NCI-H187 treated with DMSO at 0.1 percent for 48 hours (cell line): ENCODE measurements at places on chromosomes 12 and 14.

DNA sequence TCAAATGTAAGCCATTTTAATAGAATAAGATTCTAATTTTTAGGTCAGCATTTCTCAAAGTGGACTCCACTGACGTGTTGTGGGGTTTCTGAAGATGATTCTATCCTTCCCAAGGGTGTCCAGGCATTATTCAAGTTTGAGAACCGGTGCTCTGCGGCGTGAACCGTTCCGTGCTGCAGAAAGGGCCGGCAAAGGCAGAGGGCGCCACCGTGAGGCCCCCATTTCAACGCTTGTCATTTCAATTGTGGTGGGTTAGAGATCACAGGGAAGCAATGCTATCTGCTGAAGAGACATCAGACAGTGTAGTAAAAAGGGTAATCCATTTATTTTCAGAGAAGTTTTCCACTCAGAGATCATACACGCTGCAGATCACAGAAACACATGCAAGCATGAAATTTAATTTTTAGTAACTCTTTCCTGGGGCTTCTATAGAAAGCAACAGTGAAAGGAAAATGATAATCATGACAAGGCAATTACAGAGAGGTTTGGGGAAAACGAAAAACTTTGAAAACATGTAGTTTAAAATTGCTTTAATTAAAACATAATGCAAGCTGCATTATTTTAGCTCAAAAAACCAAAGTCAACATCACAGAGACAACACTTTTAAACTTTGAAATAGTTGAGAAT is 201.7 kb downstream of the EXOC5 start:
- no peak for DNase-seq

DNA sequence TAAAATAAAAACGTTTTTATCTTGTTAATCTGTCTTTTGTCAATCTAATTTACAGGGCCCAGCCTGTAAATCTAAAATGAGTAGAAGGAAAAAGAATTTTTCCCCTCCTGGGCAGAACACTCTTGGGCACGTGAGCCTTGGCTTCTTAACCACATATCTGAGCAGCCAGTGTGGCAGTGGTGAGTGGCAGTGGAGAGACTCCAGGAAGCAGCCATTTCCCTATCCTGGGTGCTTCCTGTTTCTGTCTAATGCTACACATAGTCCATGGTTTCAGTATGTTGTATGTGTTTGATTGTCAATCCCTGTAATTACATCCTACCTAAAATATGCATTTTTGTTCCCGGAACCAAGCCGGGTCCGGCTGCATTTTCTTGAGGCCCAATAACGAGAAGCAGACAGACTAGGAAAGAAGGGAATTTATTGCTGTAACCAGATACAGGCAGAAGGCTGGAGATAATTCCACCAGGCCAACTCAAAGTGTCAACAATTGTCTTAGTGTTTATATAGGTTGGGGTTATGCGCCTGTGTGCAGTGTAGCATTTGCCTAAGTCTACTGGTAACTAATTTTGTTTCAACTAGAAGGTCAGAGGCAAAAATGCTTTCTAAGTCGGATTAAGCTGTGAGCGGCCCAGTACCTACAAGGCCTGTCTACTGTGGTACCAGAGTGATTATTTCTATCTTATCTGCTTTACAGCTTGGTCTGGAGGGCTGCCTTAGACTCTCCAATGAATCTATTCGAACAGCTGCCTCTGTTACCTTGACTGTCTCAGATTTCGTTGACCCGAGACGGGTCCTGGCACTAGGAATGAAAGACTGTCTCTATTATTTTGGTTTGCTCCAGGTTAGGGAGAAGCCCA is 82.4 kb upstream of the RESF1 start:
- DNase-seq = no peak

DNA sequence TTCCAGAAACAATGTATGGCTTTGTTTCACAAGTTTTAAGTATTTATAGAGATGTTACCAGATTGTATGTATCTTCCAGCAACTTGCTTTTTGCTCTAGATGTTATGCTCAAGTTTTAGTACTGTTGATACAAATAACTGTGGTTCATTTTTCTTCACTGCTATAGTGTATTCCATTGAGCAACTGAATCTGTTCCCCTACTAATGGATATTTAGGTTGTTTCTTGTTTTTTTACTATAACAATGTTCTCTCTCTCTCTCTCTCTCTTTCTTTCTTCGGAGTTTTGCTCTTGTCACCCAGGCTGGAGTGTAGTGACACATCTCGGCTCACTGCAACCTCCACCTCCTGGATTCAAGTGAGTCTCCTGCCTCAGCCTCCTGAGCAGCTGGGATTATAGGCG is 16.6 kb downstream of the HCAR2 start:
- no peak for DNase-seq

GRCh38 chr12:69392179-69392928 is 32.8 kb downstream of the YEATS4 start:
- DNase-seq = no peak

- no peak for DNase-seq
Measured at GRCh38 chr12:71299541-71300376, 139.8 kb upstream of the LGR5 start.

GRCh38 chr14:99724196-99724891 is 40.2 kb downstream of the CYP46A1 start:
- DNase-seq = no peak

- no peak for DNase-seq
Measured at GRCh38 chr12:105445649-105446048, 115.2 kb downstream of the C12orf75 start.

DNA sequence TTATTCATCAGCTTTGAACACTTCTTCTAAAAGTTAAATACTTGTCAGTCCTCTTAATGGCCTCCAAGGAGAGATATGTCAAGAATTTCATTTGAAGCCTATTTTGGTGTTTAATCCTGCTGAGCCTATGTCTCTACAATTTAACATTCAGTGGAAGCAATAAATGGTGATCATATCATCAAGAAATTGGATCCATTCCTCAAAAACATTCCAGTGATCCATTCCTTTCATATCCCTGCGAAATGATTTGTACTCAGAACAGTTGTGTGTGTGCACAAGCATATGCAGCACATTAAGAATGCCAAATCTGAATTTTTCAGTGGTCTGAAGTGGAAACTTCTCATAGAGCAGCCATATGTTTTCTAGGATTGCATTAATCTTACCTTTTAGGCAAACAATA is 373.7 kb upstream of the SYT1 start:
- DNase-seq = no peak

DNA sequence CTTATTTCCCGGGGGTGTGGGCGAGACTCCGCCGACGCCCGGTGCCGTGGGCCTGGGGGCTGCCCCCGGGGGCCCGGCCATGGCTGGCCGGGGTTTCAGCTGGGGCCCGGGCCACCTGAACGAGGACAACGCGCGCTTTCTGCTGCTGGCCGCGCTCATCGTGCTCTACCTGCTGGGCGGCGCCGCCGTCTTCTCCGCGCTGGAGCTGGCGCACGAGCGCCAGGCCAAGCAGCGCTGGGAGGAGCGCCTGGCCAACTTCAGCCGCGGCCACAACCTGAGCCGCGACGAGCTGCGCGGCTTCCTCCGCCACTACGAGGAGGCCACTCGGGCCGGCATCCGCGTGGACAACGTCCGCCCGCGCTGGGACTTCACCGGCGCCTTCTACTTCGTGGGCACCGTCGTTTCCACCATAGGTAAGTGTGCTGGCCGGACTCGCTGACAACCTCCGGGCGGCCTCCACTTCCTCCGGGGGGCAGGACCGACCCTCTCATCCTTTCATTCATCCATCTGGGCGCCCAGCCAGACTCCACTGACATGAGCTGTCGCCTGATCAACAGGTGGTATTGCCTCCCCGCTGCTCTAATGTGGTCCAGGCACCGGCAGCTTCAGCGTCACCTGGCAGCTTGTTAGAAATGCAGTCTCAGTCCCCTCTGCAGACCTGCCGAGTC is 467 bp downstream of the KCNK13 start:
- DNase-seq = no peak

GRCh38 chr12:4289231-4289878 is 15.8 kb downstream of the CCND2 start:
- no peak for DNase-seq

- no peak for DNase-seq
Measured at GRCh38 chr12:6364044-6364374, 11.4 kb downstream of the SCNN1A start.

GRCh38 chr12:131192951-131193350 is 239.2 kb downstream of the ADGRD1 start:
- DNase-seq = no peak

DNA sequence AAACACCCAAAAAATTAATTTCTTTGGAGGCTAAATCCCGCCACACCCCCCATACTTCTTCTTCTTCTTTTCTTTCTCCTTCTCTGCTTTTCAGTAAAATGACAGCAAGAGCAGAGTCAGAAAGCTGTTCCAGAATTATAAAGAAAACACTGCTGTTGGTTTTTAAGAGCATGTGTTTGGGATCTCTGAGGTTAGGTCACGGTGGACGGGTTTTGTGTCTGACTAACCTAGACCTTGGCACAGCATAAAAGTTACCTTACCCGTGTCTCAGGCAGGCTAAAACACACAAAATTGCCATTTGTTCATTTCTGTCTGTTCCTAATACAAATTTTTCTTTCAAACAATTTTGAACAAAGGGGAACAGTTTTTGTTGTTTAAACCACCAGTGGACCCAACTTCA is 540.8 kb downstream of the NRXN3 start:
- DNase-seq = no peak

DNA sequence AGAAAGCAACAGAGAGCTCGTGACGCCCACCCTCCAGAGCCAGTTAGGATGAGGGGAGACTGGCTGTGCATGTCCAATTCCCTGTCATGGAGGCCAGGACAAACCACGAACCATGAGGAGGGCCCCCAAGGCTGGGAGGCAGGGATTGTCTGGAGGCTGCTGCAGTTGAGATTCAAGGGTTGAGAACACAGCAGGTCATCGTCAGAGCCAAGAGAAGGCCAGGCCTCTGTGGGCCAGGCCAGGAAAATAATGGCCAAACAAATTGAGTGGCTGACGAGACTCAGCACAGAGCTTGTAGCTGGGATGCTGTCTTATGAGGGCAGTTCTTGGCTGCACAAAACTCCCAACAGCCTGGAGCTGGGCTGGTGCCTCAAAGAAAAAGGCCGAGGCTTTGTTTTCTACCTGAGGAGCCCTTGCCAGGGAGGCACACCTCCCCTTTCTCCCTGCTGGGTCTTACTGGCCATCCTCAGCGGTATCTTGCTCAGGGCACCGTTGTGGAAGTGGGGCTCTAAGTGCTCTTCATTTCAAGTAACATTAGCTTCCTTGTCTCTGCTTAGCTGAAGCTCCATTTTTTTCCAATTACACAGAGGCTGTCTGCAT is 665.9 kb downstream of the BCL11B start:
- no peak for DNase-seq

GRCh38 chr12:28776220-28776619 is 372.9 kb upstream of the FAR2 start:
- DNase-seq = no peak

DNA sequence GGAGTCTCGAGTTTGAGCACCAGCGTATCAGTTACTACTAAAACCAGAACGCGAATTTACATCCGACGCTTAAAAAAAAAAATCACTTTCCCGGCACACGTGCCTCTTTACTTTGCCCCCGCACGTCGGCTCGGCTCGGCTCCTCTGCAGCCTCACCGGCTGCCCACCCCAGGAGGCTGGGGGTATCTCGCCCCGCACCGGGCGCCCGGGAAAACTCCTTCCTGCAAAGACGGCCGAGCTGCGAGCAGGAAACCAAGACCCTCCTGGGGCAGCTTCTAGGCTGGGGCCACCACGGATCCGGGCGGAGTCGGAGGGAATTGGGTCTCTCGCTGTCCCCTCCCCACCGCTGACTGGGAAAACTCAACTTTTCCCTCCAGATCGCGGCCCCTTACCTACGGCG is 610 bp downstream of the VSIG10 start:
- no peak for DNase-seq

DNA sequence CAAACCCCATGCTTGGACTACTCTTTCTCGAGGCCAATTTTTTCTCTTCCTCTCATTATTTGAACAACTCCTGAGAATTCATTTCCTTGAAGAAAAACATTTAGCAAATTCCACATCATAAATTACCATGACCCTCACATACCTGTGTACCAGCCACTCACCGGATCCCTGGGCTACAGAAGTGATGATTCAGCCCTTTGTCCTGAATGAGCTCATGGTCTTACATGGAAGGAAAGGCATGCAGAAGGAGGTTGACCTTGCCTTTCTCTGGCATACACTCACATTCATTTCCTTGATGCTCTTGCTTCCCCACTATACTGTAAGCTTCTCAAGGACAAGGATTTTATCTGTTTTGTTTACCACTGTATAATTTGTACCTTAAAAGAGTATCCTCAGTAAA is 191.5 kb downstream of the SLC5A8 start:
- DNase-seq = no peak

DNA sequence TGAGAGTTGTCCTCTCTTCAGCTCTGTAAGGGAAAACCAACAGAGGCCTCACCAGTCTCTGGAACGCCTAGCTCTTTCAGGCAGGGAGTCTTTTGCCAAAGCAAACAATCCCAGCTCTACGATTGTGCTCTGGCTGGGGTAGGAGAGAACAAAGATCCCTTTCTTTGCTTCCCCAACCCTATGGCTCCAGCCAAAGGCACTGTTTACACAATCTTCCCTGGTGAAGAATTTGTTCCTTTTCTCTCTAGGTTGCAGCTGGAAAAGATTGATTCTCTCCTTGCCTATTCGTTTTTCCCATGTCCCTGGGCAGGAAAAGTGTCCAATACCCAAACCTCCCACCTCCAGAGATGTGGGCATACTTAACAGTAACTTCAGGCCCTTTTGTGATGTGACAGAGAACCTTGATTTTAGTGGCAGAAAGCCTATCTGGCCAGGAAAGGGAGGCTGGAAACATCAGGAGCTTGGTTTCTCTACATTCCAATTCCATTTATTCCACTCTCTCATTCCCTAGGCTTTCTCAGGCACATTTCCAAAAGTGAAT is 16.8 kb downstream of the ATP5MC2 start:
- DNase-seq = no peak

GRCh38 chr14:81337073-81337472 is 63.1 kb downstream of the STON2 start:
- DNase-seq = no peak

GRCh38 chr14:50659327-50659974 is 8.7 kb downstream of the SAV1 start:
- DNase-seq = no peak

GRCh38 chr14:74265301-74265965 is 26.2 kb downstream of the VSX2 start:
- DNase-seq = no peak

- DNase-seq = no peak
Measured at GRCh38 chr14:58815794-58816193, 178.0 kb downstream of the DACT1 start.

- no peak for DNase-seq
Measured at GRCh38 chr12:7499636-7500035, 3.9 kb downstream of the CD163 start.

DNA sequence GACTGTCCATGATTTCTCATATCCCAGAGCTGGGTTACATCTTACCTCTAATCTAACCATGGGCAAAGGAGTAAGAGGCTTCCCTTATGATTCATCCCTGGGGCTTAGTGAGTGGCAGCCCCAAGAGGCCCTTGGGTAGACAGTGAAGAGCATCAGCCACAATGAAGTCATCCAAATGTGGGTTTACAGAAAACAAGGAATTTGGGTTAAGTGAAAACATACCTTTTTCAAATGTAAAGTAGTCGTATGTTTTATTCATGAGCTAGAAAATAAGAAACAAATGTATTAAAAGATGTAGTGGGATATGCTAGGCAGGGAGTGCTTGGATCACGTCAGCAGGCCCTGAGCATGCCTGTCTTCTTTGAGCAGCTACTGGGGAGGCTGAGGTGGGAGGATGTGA is 54.0 kb upstream of the ELK3 start:
- DNase-seq = no peak

GRCh38 chr14:96095581-96096476 is 56.7 kb downstream of the C14orf132 start:
- no peak for DNase-seq
